ENCODE measurements at places on chromosomes 16 and 17.

DNA sequence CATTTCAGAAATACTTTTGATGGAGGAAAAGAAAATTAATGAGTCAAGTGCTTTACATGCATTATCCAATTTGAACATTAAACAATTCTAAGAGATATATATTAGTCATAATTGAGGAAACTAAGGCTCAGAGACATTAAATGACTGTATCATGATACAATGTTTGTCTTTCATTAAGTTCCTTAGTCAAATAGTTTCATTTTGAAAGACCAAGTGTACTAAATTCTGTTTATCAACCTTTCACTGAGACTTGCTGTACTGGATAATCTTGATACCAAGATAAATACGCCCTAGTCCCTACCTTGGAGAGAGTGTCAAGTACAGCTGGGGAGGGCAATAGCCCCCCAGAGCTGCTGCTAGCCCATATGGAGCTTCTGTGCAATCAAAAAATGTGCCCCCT is 24.2 kb downstream of the TOM1L2 start:
- no peak for DNase-seq

DNA sequence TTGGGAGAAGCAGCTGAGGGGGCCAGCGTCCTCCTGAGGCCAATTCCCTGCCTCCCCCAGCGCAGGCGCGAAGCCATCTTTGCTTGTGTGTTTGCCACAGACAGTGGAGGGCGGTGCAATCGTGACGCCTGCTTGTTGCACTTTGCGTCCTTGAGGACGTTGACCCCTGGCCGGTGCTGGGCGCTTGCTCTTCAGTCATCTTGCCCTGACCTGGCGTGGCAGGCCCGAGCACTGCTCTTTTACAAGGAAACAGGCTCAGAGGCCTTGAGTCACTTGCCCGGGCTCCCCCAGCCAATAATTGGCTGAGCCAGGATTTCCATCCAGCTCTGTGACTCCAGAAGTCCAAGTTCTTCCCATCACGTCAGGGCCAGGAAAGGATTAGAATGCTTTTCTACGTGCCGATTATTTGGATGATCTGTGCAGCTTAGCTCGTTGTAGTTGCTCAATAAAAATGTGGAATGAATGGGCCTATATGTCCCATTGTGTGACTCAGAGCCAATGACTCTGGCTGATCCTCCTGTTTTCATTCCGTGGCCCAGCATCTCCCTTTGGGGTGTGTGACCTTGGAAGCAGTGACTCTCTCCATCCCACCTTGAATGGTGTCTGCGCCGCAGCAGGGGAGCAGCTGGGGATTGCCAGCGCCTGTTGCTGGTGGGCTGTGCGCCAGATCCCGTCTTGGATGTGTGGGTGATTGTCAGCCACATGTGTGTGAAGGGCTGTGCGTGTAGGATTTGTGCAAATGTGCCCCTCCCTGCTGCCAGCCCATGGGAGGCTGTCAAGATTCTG is 214.1 kb downstream of the SEC14L1 start:
- no peak for DNase-seq

DNA sequence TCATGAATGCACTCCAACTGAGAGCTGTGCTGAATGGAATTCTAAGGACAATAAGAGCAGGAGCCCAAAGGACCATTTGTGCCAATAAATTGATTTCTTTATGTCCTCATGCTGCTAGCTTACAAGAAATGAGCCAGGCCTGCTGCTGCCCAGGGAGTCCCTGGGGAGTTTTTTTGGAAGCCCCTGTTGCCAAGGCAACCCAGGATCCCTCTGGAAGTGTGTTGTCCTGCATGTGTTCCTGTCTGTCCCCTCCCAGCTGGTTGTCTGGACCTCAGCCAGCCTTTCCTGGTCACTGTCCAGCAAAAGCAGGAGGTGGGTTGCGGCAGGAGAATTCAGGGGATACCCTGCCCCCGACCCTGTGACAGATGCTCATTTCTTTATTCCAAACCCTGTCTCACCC is 51.0 kb upstream of the GPRC5B start:
- peak; percentile 22 for DNase-seq

GRCh38 chr16:73427164-73427563 is 379.2 kb upstream of the ZFHX3 start:
- DNase-seq = no peak

DNA sequence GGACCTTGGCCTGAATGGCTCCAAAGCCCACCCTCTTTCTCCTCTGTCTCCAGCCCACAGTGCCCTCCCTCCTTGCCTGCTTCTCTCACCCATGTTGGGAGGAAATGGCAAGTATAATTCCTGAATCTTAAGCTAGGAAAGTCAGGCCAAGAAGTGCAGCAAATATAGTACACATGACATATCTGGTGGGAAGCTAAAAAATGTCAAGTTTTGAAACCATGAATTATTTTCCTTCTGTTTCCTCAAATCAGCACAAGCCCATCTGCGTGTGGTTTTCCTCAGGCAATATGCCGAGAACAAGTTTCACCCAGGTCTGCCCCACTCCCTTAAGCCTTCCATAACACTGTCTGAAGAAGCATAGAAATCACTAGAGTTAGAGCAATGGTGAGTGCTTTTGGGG is 502.8 kb upstream of the CDH11 start:
- DNase-seq = no peak

DNA sequence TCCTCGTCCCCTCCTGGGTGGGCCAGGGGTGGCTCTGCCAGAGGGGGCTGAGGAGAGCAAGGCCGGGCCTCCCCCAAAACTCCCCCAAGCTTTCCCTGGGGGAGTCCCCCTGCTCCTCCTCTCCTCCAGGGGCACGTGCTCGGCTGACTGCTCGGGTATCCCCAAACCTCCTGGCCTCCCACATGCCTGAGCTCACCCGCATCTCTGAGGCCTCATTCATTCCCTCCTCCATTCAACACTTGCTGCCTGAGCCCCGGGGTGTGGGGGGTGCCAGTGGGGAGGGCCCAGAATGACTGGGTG is 83.1 kb downstream of the RTN4RL1 start:
- DNase-seq = no peak

- no peak for DNase-seq
Measured at GRCh38 chr17:67004181-67004580, 39.7 kb downstream of the CACNG4 start.

GRCh38 chr17:16287563-16288027 is 65.7 kb downstream of the CENPV start:
- DNase-seq = no peak

DNA sequence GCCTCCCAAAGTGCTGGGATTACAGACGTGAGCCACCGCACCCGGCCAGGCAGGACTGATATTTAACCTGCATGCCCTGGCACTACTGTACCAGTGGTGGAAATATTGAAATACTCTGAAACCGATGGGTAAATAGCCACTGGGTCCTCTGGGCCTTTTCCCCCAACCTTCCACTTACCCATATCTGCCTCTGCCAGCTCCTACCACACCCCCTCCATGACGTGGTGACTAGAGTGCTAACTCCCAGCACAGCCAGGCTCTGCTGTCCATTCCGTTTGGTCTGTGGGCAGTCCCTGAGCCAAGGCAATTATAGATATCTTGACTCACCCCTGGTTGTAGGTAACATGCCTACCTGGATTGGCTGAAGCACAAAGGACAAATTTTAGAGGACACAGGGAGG is 187.8 kb downstream of the PRKCB start:
- DNase-seq = no peak

DNA sequence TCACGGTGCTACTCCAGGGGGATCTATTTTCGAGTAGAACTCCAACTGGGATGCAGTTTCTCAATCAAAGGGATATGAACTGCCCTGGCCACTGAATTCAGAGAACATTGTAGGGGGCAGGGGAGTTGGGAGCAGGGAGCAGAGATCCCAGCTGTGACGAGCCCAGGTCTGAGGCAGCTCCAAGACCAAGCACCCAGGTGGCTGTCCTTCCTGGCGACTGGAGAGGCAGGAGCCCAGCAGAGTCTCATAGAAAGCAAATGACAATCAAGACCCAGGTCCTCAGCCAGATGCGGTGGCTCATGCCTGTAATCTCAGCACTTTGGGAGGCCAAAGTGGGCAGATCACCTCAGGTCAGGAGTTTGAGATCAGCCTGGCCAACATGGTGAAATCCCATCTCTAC is 60.1 kb downstream of the TK2 start:
- DNase-seq = no peak

- peak; percentile 36 for DNase-seq
Measured at GRCh38 chr16:716200-716568, 1.3 kb downstream of the METRN start.

- no peak for DNase-seq
Measured at GRCh38 chr17:75371339-75371738, 34.1 kb downstream of the GRB2 start.

DNA sequence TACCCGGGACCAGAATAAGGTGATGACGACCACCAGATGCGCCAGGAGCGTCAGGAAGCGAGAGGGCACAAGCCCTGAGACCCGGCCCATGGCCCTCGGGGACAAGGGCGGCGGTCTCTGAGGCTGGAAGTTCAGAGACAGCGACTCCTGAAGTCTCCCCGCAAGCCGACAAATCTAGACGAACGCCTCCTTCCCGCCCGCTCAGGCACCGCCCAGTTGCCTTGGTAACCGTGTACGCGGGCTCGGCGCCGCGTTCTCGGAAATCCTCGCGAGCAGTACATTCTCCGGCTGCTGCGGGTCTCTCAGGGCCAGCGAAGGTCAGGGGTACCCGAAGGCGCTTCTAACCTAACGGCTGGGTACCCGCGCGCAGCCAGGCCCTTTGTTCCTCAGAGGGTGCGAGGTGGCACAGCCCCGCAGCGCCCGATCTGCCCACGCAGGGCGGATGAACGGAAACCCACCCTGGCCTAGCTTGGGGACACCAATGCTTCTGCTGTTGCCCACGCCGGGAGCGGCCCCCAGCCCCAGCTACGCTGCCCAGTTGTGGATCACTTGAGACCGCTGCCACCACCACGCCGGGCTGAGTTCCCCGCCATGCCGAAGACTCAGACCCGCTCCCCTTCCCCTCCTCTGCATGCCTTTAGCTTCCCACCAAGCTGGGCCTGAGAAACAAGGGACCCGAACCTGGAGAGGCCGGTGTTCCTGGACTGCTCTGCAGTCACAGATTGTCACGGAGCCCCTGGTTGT is at the start of gene TMEM107:
Gene TMEM107 (minus strand): TSS at position 184 of the 744 bp plus-strand sequence. CDS start 94 bp downstream, at position 90.
- DNase-seq = peak; percentile 71

All from NCI-H1092 (cell line).